GM19239 (cell line): ENCODE measurements at places on chromosomes 12 and 14.

GRCh38 chr14:57189070-57189469 lies 79.6 kb downstream of the EXOC5 start:
- no peak for DNase-seq

DNA sequence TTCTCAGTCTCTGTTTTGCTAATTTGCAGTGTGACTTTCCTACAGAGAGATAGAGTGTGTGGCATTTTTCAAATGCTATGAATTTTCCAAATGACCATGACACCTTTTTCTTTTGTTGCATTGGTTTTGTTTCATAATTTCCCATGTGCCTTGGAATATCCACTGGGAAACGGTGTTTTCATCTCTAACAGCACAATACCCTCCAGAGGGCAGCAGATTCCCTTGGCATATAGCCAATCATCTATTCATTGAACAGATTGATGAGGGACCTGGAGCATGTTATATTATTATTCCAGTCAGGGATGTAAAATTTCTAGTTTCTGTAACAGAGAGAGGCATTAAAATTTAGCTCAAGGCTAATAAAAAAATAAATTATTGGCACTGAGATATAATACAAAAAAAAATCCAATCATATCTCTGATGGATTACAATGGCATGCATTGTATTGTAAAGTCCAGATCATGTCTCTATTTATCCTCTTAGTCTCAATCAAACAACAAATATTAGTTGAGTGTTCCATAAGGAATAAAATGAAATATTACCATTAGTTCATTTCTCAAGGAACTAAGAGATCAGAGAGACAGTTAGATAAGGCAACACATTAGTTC lies 29.6 kb upstream of the NTN4 start:
- no peak for DNase-seq

DNA sequence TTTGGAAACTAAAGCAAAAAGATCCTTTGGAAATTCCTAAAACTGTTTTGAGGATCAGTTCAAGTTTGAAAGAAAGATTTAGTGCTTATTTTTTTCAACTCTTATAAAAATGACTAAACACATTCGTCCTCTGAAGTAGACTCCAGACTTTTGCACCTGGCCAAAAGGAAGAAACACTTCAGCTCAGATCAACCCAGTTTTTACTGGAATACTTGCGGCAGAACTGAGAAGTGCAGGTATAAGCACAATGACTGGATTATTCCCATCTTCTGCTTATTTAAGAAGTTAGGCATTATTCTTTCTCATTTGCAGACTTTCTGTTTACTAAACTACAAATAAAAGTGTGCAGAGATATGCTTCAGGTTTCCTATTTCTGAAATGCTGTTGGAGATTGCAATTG lies 41.9 kb downstream of the PDE6H start:
- no peak for DNase-seq

GRCh38 chr12:95003921-95004272 lies 400 bp upstream of the NDUFA12 start:
- no peak for DNase-seq

- no peak for DNase-seq
Measured at GRCh38 chr12:591167-592023, 71.8 kb downstream of the NINJ2 start.

- no peak for DNase-seq
Measured at GRCh38 chr12:12812618-12813119, 477 bp upstream of the DDX47 start.

DNA sequence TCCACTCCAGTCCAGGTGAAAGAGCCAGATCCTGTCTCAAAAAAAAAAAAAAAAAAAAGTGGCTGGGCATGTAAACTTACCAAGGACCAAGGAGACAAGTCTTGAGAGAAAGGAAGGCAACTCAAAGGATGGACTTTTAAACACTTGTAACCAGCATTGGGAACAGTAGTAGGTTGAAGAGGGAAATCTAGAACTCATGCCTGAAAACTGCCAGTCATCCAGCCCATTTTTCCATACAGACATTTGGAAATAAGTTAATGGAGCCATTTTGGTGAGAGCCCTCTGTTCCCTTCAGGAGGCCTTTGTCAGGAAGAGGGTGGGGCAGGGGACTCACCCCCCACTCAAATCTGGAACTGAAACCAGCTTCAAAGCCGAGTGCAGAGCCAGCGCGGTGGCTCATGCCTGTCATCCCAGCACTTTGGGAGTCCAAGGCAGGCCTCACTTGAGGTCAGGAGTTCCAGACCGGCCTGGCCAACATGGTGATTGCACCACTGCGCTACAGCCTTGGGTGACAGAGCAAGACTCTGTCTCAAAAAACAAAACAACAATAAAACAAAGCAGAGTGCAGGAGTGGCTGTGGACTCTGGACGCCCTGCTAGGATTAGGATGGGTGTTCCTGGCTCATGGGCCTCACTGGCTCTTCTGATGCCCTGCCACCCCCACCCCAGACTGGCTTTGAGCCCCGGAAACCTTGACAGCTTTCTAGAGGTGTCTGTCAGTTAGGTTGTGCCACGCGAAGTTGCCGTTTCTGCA lies 1.6 kb upstream of the MLXIP start:
- no peak for DNase-seq

DNA sequence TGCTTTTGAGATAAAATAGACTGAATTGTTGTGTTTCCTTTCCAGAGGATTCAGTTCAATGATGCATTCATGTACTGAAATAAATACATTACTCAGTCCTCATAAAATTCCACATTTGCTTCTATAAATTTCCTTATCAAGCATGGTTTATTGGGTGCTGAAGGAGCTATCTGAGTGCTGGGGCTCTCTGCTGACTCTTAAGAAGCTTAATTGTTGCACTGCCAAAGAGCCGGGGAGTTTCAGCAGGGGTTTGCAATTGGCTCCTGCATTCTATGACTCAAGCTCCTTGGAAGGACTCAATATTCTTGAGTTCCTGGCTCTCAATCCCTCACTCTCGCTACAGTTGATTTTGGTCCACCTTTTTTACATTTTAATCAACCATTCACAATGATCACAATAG lies 69.8 kb upstream of the PYGL start:
- DNase-seq, result no peak

- DNase-seq, result no peak
Measured at GRCh38 chr12:19957308-19958125, 410.8 kb upstream of the PDE3A start.

- DNase-seq, result no peak
Measured at GRCh38 chr14:96126339-96126782, 78.3 kb upstream of the BDKRB2 start.

GRCh38 chr12:130545475-130545874 lies 170.6 kb downstream of the RIMBP2 start:
- DNase-seq, result no peak

- no peak for DNase-seq
Measured at GRCh38 chr12:55736780-55737580, 5.9 kb upstream of the GDF11 start.

GRCh38 chr12:3732901-3733300 lies 20.0 kb downstream of the CRACR2A start:
- DNase-seq, result no peak

GRCh38 chr14:69640931-69641330 lies 29.5 kb downstream of the SUSD6 start:
- no peak for DNase-seq

DNA sequence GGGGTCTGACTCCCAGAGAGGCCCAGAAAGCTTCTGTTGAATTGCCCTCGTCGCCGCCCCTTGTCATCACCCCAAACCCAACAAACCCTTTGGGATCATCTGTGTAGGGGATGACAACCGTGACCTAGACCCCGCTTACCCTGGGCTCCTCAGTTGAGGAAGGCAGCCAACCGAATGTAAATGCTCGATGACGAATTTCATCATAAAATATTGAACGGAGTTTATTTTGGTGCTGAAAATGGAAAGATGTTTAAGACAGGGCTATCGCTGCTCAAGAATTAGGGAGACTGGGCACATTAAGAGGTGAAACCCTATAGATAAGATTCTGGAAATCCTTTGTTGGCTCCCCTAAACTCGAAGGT lies 512 bp downstream of the ACTR10 start:
- DNase-seq, result no peak

GRCh38 chr12:54030889-54031471 lies 1.9 kb upstream of the HOXC5 start:
- no peak for DNase-seq
